ENCODE measurements at places on chromosomes 3 and 15. TPM values are rescaled to one million over a fixed set of nuclear protein-coding genes. Genes with fewer than 3 reads are reported as not detected.

DNA sequence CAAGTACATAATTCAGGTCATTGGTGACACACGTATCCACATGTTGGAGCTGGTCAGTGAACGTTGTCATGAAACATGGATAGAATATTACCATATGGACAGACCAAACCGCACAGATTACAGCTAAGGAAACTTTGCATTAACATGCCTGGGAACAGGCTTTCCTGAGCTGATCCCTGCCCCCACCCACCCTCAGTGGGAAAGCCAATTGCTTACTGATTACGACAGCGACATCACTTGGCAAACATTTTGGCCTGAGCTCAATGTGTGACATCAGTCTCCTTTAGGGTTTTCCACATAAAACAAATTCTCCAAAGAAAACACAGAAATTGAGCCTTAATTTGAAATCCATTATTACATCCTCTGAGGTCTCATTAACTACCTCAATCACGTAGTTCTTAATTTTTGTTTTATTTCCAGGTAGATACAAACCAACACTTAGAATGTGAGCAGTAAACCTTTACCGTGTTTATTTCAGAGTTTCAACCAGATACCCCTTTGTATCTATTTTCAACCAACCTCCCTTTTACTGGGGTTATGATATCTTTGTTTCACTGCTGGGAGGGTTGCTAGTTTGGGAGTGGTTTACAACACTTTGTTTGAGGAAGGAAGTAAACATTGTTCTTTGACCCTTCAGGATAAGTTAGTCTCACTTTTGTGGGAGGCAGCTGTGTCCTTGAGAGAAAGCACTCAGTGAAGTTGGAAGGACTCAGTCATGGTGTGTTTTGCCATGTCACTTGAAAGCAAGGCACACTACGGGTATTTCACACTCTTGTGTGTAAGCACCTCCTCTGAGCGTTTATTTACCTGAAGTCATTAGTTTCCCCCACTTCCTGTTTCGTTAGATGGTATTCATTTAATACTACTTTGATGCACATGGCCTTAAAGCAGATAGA lies 103.1 kb downstream of the CMSS1 start:
- DNase-seq, result no peak
- no peak overlapping the region for H3K27ac ChIP-seq
- peaks cover 19% of the 10 kb centered on the region for H3K4me1 ChIP-seq

CYP1A1 gene
- not detected for total RNA-seq

- H3K36me3 ChIP-seq, result no peaks in the 10 kb centered on the region
- H3K27me3 ChIP-seq, result peaks cover 5% of the 10 kb centered on the region
- no peaks in the 10 kb centered on the region for H3K4me1 ChIP-seq
- no peak for DNase-seq
- H3K4me3 ChIP-seq, result no peak overlapping the region
These were observed 66.2 kb downstream of the SAMMSON start for GRCh38 chr3:70065696-70066253.

DNA sequence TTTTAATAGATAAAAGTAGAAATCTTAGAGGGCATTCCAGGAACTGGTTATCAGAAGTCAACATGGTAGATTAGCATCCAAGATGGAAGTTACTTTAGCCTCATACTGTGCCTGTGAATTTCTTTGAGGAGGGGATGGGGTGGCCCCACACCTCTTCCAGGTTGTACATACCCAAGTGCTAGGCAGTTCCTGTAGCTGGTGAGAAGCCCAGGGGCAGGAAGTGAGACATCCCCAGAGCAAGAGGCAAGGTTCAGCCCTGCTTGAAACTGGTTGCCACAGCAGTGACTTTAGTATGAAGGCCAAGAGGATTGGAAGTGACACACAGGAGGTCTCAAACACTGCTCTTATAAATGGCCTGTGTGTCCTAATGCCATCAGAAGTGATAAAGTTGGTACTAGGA lies 11.9 kb downstream of the GTPBP8 start:
- 0 out of 2 replicates have a peak overlapping the region, but pooled peaks have one; percentile 17 for H3K27ac ChIP-seq
- peaks cover 30% of the 10 kb centered on the region for H3K36me3 ChIP-seq
- peaks cover 2% of the 10 kb centered on the region for H3K27me3 ChIP-seq
- H3K4me3 ChIP-seq, result no peak overlapping the region
- DNase-seq, result no peak

DNA sequence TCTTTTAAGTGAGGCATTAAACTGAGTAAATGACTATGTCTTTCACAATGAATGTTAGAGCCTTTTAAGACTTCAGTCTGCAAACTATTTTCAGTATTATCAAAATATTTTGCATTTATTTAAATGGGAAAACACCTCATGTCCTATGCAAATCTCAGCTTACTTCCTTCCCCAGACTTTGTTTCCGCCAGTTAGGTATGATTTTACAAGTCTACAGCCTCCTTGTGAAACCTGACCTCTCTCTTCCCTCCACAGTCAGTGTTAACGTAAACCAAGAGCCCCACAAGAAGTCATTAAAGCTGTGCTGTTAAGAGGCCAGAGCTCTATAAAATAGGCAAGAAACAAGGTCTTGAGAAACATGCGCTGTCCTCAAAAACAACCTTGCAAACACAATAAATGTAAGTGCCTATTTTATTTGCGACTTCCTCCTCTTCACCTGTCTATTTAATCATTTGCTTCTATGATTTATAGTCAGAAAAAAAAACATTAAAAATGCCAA lies 48.3 kb downstream of the PRTG start:
- H3K27me3 ChIP-seq, result peaks cover 2% of the 10 kb centered on the region
- no peaks in the 10 kb centered on the region for H3K36me3 ChIP-seq
- no peak for DNase-seq
- H3K4me1 ChIP-seq, result peaks cover 11% of the 10 kb centered on the region
- H3K27ac ChIP-seq, result no peak overlapping the region
- H3K4me3 ChIP-seq, result no peak overlapping the region

GRCh38 chr3:52109611-52110301 lies 44.5 kb downstream of the POC1A start:
- no peak for DNase-seq
- H3K27me3 ChIP-seq, result no peaks in the 10 kb centered on the region
- peaks cover 5% of the 10 kb centered on the region for H3K4me1 ChIP-seq
- no peak overlapping the region for H3K4me3 ChIP-seq
- peaks cover 6% of the 10 kb centered on the region for H3K36me3 ChIP-seq
- H3K27ac ChIP-seq, result no peak overlapping the region

- H3K27ac ChIP-seq, result peak overlapping the region; percentile 11
- H3K36me3 ChIP-seq, result peaks cover 67% of the 10 kb centered on the region
- DNase-seq, result no peak
- peaks cover 39% of the 10 kb centered on the region for H3K4me1 ChIP-seq
These were observed 5.2 kb downstream of the NGRN start for GRCh38 chr15:90270502-90271150.

DNA sequence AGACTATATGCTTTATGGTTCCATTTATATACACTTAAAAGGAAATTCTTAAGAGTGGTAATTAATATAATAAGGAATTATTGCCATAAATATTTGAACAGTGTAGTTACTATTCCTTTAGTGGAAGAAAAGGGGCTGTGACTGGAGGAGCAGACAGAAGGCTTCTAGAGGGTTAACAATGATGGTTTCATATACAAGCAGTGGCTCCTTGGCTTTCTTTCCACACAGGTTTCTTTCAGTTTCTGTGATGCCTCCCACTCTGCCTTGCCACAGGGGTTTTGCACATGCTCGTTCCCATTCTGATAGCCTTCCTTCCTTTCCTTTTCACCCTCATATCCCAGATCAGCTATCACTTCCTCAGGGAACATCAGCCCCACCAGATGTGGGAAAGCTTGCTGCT lies 108.8 kb upstream of the LYSMD4 start:
- no peaks in the 10 kb centered on the region for H3K27me3 ChIP-seq
- no peak overlapping the region for H3K27ac ChIP-seq
- H3K4me3 ChIP-seq, result no peak overlapping the region
- peaks cover 11% of the 10 kb centered on the region for H3K36me3 ChIP-seq
- no peaks in the 10 kb centered on the region for H3K4me1 ChIP-seq

AQP9 gene
- total RNA-seq, result not detected

PDZRN3 gene
- total RNA-seq, result 18.3 TPM

DNA sequence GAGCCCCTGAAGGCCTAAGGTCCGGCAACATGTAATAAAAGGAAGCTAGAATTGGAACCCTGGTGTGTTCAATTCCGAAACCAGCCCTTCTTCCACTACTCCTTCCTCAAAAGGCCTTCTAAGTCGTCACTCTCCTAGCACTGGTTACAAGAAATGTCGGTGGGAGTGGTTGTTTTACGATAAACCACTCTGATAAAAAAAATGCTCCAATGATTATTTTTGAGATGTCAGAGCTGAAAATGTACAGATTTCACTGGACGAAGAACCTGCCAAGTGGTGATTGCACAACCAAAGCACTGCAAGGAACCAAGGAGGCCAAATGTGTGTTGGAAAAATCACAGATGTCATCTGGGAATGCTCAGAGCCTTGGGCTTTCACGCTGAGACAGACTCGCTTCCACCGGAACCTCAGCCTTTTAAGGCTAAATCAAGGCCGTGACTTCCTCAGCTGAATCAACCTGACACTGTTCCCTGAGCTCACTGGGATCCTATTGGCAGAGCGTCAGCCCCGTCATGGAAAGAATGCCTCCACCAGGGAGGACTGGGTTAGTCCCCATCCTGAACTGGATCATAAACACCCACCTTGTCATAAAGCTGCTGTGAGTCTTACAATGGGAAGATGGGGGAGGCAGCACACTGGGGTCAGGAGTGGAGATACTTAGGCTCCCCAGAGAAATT lies 108.1 kb upstream of the THBS1 start:
- H3K36me3 ChIP-seq, result peaks cover 12% of the 10 kb centered on the region
- H3K27ac ChIP-seq, result peak overlapping the region; percentile 98
- H3K4me3 ChIP-seq, result peak overlapping the region; percentile 75
- no peaks in the 10 kb centered on the region for H3K27me3 ChIP-seq
- H3K4me1 ChIP-seq, result peaks cover 80% of the 10 kb centered on the region
- peak; percentile 99 for DNase-seq

DNA sequence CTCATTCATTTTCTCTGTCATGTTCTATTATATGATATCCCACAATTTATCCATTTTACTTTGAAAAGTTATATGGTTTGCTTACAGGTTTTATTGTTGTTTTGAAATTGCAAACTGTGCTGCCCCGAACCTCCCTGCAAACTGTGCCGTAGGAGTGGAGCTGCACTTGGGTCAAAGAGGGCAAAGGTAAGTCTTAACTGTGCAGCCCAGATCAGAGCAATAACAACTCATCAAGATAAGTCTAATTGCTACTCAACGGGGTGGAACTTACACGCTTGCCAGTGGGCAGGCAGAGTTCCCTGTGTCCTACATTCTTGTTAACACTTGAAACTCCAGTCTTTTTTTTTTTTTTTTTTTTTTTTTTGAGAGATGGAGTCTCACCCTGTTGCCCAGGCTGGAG lies 33.2 kb downstream of the ZDHHC19 start:
- no peak for DNase-seq
- H3K27ac ChIP-seq, result no peak overlapping the region
- peaks cover 9% of the 10 kb centered on the region for H3K4me1 ChIP-seq
- H3K4me3 ChIP-seq, result no peak overlapping the region

DNA sequence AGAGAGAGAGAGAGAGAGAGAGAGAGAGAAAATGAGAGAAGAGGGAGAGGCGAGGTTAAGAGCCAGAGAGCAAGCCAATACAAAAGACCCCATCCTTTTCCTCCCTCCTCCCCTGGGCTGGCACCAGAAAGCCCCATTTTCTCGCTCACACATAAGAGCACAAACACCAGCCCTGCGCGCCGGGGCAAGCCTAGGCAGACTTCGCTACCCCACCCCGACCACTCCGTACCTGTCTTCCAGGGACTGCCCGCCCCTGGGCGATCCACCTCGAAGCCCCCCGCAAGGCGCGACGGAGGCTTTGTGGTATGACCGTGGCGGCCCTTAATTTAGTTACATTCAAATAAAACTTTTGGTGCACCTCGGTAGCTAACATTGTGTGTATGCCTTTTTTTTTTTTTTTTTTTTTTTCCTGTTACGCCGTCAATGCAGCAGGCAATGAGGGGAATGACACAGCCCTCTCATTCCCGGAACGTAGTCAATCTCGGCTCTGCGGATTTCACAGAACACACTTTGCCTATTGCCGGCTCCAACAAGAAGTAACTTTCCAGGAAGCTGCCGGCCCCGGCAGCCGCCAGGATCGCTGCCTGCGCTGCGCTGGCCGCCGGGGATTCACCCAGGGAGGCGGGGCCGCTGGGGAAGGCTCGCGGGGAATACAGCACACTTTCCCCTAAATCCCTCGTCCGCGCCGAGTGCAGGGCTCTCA lies 7.7 kb downstream of the BCL6 start:
- peak overlapping the region; percentile 97 for H3K4me3 ChIP-seq
- peaks cover 3% of the 10 kb centered on the region for H3K27me3 ChIP-seq
- H3K36me3 ChIP-seq, result peaks cover 26% of the 10 kb centered on the region
- peak; percentile 65 for DNase-seq
- peak overlapping the region; percentile 100 for H3K27ac ChIP-seq
- H3K4me1 ChIP-seq, result peaks cover 66% of the 10 kb centered on the region

CD200 gene
- total RNA-seq, result not detected

GRCh38 chr15:35307676-35308075 lies 222.6 kb upstream of the NANOGP8 start:
- no peaks in the 10 kb centered on the region for H3K27me3 ChIP-seq
- H3K27ac ChIP-seq, result no peak overlapping the region
- DNase-seq, result no peak
- peaks cover 64% of the 10 kb centered on the region for H3K4me1 ChIP-seq
- H3K36me3 ChIP-seq, result no peaks in the 10 kb centered on the region
- H3K4me3 ChIP-seq, result no peak overlapping the region

DNA sequence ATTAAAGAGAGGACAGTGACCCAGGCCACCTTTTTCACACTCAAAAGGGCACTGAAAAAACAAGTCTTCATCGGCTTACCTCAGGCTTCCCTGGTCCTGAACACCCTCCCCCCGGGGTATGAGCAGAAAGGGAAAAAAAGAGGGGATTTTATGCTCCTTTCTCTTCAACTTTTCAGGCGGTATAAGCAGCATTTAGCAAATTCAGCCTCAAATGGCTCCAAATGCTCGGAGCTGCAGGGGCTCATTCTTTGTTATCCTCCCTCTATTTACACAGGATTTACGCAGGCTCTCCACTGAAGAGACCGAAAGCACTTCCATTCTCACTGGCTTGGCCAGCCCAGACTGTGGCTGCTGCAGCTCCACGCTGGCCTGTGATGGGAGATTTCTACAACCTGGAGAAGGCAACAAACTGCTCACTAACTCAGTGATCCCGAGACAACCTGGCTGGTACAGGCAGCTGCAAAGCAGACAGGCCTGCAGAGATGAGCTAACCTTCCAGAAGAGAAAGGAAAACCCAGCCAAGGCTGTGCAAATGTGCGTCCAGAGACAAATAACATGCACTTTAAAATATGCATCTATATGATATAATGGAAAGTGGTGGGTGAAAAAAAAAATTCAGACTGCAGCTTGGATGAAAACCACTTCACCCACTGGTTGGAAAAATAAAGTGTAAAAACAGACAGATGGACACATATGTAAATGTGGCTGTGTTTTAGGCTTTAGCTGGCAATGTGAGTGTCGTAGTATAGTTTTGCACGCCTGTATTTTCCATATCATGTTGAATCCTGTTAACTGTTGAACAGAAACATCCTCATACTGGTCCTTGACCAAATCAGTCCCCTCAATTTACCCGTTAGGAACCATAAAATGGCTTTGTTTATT lies 54.2 kb downstream of the MEIS2 start:
- H3K36me3 ChIP-seq, result peaks cover 26% of the 10 kb centered on the region
- peaks cover 3% of the 10 kb centered on the region for H3K27me3 ChIP-seq
- DNase-seq, result no peak
- no peak overlapping the region for H3K27ac ChIP-seq

Data from HFFc6 (cell line).